NCI-H1417 treated with DMSO at 0.1 percent for 48 hours (cell line): ENCODE measurements at places on chromosomes 3 and 15.

DNA sequence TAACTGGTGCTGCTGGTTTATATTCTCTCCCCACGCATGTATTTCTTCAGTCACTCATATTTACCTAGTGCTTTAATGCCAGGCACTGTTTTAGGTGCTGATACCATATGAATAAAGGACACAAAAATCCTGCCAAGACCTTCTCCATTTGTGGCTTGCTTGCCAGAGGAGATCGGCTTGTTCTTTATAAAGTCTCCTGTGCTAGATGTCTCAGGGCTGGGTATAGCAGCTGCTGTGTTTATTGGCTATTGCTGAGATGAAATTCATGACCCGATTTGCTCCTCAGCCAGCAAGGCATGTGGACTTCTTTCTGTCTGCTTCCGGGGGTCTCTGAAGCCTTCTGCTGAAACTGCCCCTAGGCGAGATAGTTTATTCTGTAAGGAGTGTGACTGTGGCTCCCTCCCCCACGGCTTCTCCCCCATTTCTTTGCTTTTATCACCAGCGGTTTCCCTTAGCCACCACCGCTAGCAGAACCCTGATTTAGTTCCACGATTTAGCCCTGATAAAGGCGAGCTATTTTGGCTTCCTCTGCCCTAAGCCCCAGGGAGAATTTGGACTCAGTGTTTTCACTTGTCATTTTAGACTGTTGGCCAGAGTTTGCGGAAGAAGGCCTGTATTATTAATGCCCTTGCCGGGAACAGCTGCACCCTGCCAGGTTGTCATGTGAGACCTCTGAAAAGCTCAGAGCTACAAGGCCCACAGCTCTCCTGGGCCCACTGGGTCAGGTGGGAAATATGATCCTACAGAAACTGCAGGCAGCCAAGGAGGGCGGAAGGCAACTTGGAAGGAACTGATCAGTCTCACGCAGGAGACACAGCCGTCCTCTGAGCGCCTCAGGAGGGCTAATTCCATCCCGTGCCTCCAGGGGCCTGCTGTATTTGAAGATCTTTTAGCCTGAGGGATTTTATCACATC lies 46.8 kb downstream of the ST6GAL1 start:
- DNase-seq = no peak

- DNase-seq = no peak
These were observed 64.7 kb downstream of the OXSM start for GRCh38 chr3:25854635-25855034.

- no peak for DNase-seq
These were observed 5.0 kb downstream of the TRPM1 start for GRCh38 chr15:31096563-31096962.

GRCh38 chr3:5324780-5325179 lies 137.3 kb downstream of the EDEM1 start:
- DNase-seq = no peak

GRCh38 chr15:62403164-62403809 lies 238.2 kb upstream of the C2CD4B start:
- DNase-seq = no peak

DNA sequence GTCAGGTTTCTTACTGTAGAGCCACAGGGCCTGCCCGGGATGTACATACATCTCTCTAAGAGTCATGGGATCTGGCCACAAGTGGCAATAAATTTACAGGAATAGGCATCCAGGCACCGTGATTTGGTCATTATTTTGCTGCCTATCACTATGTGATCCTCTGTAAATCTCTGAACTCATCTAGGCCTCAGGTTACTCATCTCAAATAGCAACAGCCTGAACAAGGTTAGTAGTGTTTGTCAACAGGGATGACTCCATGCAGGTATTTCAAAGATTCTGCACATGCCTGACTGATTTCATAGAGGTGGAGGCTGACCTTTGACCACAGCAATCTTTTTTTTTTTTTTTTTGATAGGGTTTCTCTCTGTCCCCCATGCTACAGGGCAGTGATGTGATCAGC lies 88.8 kb upstream of the TBL1XR1 start:
- no peak for DNase-seq

DNA sequence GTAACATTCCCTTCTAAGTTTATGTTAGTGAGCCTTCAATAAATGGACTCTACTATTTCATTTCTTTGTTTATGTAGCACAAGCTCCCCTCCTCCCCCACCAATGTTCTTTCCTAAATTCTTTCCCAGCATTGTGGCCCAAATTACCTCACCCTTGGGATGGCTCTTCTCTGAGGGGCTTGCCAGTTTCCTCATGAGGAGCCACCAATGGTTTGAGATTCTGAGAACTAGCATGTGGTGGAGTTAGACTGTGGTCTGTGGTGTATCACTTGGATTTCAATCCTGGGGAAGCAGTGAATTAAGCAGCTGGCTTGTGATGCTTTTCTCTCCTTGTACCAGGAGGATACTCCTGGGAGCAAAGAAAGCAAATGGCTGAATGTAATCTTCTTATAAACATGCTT lies 50.0 kb upstream of the NPHP3 start:
- no peak for DNase-seq

- DNase-seq = no peak
These were observed 190.3 kb downstream of the SATB1 start for GRCh38 chr3:18234717-18235335.

DNA sequence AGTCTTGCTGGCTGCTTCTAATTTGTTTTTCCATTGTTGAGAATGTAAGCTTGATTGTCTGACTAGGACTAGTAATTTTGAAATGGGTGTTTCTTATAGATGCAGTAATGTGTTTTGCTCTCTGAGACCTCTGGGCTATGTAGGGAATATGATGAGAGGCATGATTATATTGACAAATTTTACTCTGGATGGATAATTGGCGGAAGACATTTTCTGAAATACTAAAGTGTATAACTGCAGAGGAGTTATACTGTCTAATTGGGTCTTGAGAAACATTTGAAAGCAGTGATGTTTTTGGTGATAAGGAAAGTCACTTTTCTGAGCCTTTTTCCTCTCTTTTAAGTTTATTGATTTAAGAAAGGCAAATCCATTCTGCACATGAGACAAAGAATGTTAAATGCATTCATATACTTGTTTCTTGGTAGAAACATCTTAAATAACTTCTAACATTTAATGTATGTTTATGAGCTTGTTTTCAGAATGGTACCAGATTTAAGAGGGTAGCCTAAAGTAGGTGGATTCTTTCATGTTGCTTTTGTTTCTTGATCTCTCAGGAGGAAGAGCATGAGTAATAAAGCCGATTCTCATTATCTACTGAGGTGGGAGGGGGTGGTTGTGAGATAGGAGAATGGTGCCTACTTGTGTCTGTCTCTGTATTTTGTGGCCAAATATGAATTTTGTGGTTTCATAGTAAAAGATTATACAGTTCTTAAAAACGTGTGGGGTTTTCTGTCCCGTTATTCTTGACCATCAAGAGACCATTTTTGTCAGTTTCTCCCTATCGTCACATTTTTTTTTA lies 2.0 kb downstream of the ATP2C1 start:
- DNase-seq = no peak

GRCh38 chr3:137845194-137845593 lies 81.1 kb downstream of the SOX14 start:
- no peak for DNase-seq

DNA sequence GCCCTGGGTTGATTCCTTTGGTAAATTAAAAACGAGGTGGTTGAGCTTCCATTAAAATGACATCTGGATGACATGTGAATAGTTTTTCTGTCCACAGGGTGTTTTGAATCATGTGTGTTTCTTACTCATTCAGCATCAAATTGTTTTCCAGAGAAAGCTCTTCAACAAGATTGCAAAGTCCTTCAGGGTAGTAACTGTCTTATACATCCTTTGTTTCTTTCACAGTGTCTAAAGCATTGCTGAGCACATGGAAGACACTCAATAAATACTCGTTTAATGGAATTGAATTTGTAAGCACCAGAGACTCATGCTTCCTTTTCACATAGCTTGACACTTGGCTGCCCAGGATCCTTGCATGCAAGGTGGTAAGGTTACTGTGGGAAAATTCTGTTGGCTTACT lies 223.1 kb upstream of the CNTN6 start:
- no peak for DNase-seq

DNA sequence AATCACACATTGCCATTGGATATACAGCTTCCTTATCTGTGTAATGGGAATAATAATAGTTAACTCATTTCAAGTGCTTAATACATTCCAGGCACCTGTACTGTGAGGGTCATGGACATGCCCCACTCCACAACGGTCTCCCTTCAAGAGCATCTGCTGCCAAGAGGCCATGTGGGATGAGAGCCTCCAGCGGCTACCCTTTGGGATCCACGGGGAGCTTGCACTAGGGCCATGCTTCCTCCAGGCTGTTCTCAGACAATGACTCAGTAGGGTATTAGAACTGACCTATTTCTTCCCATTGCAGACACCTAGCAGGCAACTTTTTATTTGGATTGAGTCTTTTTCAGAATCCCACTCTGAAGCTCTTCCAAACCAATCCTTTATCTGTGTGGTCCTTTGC lies 1078.9 kb downstream of the TUSC7 start:
- DNase-seq = no peak

DNA sequence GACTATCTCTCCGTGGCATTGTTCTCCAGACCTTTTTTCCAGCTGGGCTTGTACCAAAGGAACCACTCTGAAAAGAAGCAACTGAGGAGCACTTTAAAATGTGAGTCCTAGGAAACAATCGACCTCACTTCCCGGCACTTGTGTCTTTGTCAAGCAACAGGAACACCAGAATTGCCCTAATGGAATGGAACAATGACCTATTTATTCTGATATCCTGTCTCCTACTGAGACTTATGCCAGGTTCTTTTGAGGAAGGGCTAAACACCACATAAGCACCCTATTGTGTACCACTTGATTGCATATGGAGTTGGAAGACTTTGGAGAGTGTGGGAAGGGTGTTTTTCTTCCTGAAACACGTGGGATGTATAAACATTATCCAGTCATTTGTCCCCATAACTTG lies 56.8 kb upstream of the TGFBR2 start:
- no peak for DNase-seq

- DNase-seq = no peak
These were observed 157.2 kb downstream of the GOLIM4 start for GRCh38 chr3:167938516-167938915.

- DNase-seq = no peak
These were observed 1035.1 kb upstream of the NR2F2 start for GRCh38 chr15:95295363-95295762.

DNA sequence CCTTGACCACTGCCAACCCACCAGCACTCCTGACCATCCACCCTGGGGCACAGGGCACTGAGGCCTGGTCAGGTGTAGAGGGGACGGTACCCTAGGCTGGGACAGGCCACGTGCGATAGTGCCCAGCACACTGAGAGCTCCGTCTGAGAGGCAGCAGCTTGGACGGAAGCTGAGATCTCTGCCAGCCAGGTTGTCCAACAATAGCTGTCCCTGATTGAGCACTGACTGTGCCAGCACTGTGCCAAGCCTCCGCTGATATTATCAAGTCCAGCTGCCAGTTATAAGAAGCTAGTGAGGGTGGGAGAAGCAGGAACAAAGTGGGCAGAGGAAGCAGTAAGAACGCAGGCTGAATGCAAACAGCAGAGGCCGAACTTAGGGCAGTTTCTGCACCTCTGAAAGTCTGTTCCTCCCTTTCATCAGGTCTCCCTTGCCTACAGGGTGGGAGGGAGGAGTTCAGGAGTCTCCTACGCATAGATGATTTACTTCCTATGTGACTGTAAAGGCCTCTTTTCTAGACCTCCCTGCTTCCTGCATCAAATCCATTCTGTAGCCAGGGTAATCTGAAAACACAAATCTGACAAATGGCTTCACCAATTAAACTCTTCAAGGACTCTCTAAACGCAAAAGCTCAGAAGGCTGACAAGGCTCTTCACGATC lies 29.7 kb downstream of the MRPS11 start:
- no peak for DNase-seq

GRCh38 chr3:63875510-63875909 lies 11.8 kb downstream of the ATXN7 start:
- DNase-seq = peak; percentile 54

DNA sequence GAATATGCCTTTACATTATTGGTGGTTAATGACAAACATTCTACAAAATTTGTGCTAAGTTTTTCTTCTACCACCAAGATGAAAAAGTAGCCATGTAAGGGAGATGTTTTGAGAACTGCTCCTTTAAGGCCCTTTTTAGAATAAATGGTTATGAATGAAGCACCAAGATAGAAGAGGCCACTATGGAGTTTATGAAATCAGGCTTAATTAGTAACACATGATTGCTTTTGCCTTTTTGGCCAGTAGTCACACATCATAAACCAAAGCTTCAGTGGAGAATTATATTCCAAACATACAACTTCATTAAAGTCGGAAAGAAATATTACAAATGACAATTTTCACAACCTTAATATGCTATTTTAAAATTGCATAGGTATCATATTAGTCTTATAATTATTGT lies 331.7 kb downstream of the RBMS3 start:
- no peak for DNase-seq

GRCh38 chr15:26972636-26973035 lies 1.7 kb downstream of the GABRG3 start:
- no peak for DNase-seq

GRCh38 chr3:72930754-72931153 lies 42.9 kb downstream of the GXYLT2 start:
- DNase-seq = no peak

GRCh38 chr3:177665122-177665808 lies 468.0 kb upstream of the TBL1XR1 start:
- DNase-seq = no peak

DNA sequence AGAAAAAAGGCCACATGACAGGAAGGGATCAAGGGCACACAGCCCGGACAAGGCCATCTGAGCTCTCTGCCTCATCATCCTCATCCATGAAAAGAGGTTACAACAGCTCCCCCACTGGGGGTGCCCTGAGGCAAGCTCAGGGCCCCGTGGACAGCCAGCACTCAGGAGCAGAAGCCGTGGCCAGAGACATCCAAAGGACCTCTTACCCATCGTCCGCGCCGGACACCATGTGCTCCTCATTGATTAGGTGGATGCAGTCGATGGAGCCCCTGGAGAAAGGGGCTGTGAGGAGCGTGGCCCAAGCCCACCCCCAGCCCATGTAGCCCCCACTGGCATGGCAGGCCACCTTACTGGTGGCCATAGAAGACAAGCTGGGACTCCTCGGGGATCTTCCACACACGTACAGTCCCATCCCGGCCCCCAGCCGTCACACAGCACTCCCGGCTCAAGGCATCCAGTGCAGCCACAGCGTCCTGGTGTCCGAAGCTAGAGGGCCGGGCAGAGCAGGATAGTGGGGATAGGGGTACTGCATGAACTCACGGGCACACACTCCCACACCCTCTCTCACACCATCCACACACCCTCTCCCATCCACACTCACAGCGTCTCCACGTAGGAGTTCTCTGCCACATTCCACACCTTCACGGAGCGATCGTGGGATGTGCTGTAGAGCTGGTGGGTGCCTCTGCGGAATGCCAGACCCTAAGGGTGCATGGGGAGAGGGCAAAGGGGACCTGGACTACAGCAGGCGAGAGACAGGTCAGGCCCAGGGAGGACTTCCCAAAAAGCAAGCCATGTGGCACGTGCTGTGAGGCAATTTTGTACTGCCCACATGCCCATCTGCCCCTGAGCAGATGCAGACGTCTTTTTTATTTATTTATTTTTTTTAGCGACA lies 6.5 kb downstream of the RRP9 start:
- DNase-seq = no peak

GRCh38 chr15:36905908-36906307 lies 194.4 kb downstream of the MEIS2 start:
- DNase-seq = no peak
